ENCODE measurements at places on chromosomes 11 and 22.

DNA sequence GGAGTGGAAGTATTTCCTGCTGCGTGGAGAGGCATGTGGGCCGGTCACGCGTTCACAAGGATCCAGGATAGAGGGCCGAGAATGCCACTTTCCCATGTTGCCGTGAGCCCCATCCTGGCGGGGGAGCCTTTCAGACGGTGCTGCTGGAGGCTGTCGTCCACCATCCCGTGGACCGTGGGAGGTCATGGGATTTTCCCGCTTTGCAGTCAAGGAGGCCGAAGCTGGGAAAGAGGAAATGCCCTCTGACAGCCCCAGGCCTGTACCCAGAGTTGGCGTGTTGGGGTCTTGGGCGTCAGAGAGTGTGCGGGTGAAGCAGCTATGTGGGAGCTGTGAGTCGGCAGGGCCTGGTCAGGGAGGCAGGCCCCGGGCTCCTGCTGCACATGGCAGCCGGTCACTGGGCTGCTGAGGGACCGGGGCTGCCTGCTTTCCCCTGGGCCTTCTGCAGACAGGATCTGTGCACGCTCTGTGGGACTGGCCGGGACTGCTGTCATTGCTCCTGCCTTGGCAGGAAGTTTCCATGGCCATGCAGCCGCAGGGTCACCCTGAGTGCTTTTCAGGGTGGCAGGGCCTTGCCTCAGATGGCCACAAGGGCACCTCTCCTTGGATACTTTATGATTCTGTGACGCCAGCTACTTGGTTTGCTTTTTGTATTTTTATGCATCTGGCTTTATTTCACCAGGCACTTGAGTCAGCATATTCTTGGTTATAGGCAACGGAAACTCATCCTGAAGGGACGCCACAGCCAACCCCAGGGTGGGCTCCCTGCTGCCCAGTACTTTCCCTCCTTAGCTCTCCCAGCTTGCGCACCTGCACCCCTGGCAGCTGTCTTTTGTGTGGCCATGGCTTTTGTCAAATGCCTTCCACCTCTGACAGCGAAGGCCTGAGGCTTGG, 52.4 kb downstream of the AP2A2 start:
- no peak for DNase-seq

GRCh38 chr11:83364500-83365045, 78.4 kb upstream of the CCDC90B start:
- no peak for DNase-seq

DNA sequence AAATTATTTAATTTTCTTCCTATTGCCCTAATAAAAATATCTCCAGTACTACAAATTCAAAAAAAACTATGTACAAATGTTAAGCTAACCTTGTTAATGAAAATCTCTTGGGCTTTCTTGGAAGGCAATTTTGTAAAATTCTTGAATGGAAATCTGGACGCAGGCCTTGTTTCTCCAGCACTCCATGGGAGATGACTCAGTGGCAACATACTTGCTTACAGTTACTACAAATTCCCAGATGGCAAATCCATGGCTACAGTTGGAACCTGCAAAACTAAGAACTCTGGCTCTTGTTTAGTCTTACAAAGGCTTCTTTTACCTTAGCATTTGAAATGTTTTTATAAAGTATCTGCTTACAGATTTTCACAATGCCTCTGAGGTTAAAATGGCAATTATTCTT, 725.2 kb downstream of the DLG2 start:
- peak; percentile 55 for DNase-seq

GRCh38 chr22:27630754-27631153, 170.8 kb downstream of the MN1 start:
- DNase-seq = no peak

GRCh38 chr11:75333807-75334140, 17.7 kb downstream of the ARRB1 start:
- no peak for DNase-seq

- DNase-seq = no peak
Observed at GRCh38 chr11:9535189-9535781, 38.2 kb upstream of the WEE1 start.
